H7 (cell line): ENCODE measurements at places on chromosomes 6 and 20.

DNA sequence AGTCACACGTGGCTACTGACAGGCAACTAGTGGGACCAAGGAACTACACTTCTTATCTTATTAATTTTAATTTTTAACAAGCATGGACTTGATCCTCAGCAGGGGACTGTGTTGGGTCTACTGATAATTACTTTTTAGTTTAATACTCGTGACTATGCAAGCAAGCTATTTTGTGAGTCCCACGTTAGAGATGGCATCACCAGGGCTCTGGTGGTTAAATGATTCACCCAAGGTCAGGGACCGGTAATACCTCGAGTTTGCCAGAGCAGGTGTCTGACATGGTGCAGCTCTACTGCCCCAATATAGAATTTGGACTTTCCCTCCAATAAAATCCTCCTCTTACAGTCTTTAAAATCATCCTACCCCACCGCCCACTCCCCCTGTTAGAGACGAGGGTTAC lies 98.6 kb upstream of the RIN2 start:
- DNase-seq = no peak

- DNase-seq = peak; percentile 70
These were observed 23.6 kb downstream of the FOXA2 start for GRCh38 chr20:22560817-22561216.

DNA sequence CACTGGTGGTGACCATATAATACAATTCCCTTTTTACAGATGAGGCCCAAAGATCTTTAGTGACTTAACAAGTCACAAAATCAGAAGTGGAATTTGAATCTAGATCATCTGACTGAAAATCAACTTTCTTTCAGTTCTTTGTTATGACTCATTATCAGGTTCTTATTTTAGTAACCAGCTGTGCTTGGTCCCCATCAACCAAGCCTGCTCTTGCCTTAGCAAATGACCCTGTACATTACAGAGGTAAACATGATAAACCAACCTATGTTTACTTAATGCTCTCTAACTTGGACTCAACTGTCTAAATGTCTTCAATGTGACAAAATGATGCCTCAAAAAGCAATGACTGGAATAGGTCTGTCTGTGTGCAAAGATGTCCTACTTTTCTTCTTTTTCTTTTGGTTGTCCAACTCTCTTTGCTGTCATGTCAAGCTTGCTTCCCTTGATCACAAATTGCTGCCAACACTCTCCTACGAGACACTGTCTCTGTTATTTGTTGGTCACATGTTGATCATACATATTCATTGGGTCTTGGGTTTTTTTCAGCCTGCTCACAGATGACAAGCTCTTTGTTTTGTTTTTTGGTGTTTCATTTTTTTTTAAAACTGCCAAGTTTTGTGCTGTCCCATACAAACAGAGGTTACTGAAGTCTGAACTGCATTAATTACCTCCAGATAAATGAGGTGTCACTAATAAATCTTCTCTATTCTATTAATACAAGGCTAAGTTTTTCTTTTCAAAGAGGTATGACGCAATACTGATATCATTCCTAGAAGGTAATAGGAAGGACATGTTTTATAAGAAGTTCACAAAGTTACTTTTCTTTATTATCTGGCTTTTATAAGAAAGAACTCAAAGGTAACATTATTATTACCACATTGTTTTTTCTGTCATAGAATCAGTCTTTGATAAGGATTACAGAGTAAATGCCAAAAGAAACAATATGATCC lies 62.2 kb upstream of the PLN start:
- no peak for DNase-seq

- DNase-seq = no peak
These were observed 162.2 kb downstream of the KCNQ5 start for GRCh38 chr6:72784071-72784470.

DNA sequence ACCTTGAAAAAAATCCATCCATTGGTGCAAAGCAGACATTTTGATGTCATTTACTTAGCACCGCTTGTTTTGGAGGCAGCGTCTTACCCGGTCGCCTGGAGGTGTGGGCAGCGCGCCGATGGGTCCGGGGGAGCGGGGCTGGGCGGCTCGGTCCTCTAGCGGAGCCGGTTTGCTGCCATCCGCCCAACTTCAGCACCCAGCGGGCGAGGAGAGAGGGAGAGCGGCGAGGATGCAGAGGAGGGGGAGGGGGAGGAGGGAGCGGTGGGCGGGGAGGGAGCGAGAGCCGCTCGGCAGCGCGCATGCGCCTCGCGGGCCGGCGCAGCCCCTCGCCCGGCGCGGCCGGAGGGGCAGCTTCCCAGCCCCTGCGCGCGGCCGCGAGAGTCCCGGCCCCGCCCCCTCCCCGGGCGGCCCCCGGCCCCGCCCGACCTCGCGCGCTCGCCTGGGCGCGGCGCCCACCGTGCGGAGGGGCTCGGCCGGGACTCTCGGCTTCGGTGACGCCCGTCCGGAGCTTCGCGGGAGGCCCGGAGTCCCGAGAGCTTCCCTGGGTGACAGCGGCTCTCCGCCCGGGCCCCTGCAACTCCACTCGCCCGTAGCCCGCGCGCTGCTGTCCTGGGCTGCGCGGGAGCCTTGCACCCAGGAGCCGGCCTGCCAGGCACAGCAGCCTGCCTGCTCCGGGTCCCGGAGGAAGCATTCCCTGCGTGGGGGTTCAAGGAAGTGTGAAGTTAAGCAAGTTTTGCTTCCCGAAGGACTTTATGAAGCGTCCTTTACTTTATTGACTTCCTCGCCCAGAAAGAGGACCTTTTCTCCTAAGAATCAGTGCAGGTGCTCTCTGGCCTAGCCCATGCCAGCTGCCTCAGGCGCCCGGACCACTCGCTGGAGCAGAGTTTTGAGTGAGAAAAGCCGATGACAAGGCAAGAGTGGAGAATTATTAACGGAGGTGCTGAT lies at the start of gene RGS17:
Gene RGS17, minus strand, starts transcription at position 246 of the 945 bp plus-strand sequence. CDS start 87,264 bp downstream, outside the sequence.
- peak; percentile 99 for DNase-seq

- no peak for DNase-seq
These were observed 363.9 kb downstream of the PREX1 start for GRCh38 chr20:48463916-48464315.

DNA sequence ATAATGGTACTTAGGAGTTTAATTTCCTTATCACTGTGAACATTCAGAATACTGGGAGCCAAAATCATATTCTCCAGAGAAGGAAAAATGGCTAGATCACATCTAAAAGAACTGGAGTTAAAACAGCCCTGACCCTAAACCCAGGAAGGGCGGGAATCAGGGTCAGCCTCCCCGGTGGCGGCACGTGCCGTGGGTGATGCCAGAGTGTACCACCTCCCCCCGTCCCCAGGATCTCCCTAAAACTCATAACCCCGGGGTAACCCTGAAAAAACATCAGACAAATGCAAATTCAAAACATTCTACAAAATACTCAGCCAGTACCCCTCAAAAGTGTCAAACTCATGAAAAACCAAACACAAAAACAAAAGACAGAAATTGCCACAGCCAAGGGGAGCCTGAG lies 148.3 kb downstream of the DLL1 start:
- no peak for DNase-seq

DNA sequence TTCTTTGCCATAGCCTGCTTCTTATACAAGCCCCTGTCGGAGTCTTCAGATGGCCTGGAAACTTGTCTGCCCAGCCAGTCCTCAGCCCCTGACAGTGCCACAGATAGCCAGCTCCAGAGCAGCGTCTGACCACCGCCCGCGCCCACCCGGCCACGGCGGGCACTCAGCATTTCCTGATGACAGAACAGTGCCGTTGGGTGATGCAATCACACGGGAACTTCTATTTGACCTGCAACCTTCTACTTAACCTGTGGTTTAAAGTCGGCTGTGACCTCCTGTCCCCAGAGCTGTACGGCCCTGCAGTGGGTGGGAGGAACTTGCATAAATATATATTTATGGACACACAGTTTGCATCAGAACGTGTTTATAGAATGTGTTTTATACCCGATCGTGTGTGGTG lies 29.5 kb downstream of the SLCO4A1 start:
- DNase-seq = no peak

DNA sequence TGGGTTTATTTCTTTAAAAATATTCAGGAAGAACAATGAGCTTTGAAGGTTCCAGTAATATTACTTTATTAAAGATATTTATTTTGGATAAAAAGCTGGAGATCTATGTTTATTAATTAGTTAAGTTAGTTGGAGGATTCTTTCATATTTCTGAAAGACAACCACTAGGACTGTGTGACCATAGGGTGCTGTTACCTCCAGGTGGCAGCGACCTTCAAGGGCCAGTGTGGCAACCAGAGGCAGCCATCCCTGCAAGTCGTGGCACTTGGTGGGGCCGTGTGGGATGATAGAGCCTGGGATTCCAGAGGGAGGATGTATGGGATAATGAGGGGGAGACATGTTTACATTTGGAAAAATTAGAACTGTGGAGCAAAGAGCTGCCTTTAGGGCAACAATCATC lies 95.5 kb upstream of the SCP2D1 start:
- DNase-seq = no peak

DNA sequence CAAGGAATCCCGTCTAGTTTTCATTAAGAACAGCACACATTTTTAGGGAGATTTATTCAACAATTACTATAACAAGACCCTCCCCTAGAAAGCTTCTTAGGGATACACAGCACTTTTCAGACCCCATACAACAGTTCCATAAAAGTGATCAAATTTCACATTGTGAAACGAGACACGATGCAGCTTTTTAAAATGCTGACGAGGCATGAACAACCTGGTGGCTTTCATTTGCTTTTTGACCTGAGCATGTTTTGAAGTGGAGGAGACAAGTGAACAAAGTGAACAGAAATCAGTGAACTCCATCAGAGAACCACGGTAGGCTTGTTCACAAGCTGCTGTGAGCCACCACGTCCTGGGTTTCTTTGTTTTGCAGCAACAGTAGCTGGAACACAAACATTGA lies 112.2 kb downstream of the PCSK2 start:
- no peak for DNase-seq

GRCh38 chr6:15425947-15426346 lies 180.1 kb downstream of the JARID2 start:
- DNase-seq = no peak

- DNase-seq = no peak
These were observed 213.7 kb downstream of the GRIK2 start for GRCh38 chr6:101607111-101607690.

GRCh38 chr6:144660561-144661115 lies 375.5 kb downstream of the UTRN start:
- DNase-seq = no peak

DNA sequence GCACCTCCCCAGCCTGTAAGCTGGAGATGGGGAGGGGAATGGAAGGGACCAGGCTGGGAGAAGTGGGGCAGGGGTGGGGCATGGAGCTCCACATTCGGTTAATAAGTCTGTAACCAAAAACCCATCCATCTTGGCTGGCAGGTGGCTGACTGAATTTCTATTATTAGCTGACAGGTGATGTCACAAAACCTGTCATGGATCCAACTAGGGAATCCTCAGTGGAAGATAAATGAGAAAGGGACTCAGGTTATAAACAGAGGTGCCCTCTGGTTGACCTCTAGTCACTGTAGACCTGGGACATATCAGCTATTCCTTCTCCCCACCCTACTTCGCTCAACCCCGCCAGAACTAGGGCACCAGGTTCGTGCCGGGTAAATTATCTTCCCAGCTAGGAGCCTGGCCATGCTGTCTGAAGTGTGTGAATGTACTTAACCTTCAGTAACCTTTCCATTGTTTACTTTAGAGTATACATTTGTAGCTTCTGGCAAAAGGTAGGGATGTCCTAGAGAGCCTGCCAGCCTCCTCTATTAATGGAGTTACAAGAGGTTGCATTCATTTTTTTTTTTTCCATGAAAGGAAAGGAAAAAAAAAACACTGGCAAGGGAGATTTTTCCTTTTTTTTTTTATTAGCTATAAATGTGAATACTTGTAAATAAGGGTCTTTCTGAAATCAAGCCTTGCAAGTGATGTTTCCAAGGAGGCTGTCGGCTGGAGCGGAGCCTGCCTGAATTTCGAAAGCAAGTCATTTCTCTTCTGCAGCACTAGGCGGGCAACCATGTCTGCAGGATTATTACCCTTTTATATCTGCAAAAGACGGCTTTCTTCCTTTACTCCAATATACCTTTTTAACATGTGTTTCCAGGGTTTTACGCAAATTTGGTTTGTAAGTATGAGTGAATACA lies 135.9 kb downstream of the TMEM242 start:
- DNase-seq = no peak

DNA sequence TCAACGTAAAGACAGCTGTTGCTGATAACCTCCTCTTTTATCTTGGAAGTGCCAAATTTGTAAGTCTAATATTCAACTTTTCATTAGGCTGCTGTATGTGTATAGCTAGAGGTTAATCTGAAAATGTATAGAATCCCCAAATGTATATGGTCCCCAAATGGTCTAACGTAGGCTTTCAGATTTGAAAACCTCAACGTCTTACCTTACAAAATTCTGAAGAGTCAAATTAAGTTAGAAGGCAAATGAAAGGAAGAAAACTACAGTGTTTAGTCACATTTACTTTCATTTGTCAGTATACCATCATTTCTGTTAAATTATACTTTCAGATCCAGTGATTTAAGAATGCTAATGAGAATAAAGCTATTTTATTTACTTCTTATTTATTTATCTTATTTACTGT lies 256.9 kb downstream of the ARHGAP18 start:
- DNase-seq = no peak

DNA sequence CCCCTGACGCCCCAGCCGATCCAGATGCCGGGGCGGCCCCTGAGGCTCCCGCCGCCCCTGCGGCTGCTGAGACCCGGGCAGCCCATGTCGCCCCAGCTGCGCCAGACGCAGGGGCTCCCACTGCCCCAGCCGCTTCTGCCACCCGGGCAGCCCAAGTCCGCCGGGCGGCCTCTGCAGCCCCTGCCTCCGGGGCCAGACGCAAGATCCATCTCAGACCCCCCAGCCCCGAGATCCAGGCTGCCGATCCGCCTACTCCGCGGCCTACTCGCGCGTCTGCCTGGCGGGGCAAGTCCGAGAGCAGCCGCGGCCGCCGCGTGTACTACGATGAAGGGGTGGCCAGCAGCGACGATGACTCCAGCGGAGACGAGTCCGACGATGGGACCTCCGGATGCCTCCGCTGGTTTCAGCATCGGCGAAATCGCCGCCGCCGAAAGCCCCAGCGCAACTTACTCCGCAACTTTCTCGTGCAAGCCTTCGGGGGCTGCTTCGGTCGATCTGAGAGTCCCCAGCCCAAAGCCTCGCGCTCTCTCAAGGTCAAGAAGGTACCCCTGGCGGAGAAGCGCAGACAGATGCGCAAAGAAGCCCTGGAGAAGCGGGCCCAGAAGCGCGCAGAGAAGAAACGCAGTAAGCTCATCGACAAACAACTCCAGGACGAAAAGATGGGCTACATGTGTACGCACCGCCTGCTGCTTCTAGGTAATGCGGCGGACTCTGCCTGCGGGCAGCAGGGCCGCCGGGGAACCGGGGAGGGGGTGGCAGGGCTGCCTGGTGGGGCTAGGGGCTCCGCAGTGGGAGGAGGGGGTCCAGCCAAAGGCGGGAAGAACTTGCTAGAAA lies 2.3 kb downstream of the GNAS start:
- peak; percentile 67 for DNase-seq

GRCh38 chr6:5511954-5512353 lies 250.6 kb downstream of the FARS2 start:
- DNase-seq = no peak

DNA sequence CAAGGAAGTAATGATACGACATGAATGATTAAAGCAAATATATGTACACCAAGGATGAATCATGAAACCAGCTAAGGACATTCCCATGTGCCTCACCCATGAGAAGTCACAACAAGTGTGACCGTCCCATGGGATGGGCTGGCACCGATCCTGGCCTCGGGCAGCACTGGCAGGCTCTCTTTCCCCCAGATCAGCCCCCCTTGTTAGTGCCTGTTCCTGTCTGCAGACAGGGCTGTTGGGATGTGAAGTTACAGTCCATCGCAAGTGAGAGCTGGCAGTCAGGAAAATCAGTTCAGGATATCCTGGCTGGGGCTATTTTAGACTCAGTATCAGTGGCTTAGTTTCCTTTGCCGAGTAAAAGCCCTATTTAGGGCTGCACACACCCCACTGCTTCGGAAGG lies 129.2 kb upstream of the SNX9 start:
- DNase-seq = no peak
